Activated CD4-positive, CD25-positive, alpha-beta regulatory T cell treated with anti-CD3 and anti-CD28 coated beads, Interleukin-2, amount 50 U/mL, for 72 hours (primary cell): ENCODE measurements at places on chromosomes 2 and 18.

GRCh38 chr2:30225131-30225762 is 6.1 kb upstream of the LBH start:
- no peak for DNase-seq

GRCh38 chr2:8312221-8312620 is 369.6 kb upstream of the ID2 start:
- no peak for DNase-seq

DNA sequence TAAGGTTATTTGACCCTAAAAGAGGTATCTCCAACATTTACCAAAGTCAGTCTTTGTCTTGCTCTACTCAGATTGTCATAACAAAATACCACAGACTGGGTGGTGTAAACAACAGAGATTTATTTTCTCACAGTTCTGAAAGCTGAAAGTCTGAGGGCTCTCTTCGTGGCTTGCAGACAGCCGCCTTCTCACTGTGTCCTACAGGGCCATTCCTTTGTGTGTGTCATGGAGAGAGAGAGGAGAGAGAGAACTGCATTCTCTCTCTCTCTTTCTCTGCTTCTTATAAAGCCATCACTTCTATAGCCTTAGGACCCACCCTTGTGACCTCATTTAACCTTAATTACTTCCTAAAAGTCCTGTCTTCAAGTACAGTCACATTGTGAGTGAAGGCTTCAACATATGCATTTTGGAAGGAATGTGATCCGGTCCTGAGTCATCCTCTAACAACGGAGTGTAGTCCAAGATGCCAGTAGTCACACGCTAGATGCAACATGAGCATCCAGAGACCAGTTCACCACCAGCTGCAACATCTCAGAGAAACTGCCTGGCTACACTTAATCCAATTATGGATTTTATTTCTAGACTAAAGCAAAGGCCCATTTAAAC is 130.2 kb downstream of the CD226 start:
- no peak for DNase-seq

DNA sequence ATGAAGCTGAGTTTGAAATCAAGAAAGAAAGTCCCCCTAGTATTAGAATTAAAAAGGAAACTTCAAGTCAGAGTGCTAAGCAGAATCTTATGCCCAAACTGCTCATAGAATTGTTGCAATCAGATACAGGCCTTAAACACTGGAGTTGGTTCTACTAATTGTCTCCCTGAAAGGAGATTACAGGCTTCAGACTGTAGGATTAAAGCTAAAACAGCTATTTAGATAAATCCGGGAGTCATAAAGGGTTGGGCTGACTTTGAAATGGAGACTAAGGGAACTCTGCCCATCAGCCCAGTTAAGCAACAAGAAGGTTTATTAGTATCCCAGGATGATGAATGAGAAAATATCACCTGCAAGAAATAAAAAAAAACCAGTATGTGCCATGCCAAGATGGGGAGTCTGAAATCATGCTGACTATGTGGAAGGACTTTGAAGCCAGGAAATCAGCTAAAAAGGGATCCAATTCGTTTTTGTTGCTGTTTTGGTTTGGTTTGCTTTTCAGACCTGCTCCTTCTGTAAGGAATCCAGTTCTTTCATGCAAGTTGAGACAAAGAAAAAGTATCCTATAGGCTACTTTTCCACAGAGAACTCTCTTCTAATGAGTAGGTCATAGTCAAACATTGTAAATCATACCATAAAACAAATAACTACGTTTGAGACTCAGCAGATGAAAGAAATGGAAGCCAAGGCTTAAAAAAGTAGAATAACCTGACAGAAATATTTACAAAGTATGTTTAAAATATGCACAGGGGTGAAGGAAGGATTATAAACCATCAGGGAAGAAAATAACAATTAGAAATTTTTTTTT is 37.6 kb upstream of the MSTN start:
- no peak for DNase-seq

- DNase-seq = no peak
These were observed 32.1 kb upstream of the INSIG2 start for GRCh38 chr2:118056165-118056534.

DNA sequence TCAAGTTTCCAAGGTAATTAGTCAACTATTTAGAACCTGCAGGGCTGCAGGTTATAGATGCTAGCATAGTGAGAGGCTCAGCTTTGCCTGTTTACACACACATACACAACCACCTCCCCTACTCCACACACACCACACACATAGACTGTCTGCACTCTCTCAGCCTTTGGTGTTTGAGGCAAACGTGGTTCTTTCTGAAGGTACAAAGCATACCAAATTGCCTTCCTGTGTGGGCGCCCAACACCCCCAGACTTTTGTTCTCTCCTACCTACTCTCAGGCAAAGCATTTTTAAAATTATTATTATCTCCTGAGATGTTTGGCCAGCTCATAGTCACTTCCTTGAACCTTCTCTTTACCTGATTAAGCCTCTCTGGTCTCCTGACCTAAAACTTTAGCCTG is 44.9 kb downstream of the MYO3B start:
- DNase-seq = no peak

- DNase-seq = no peak
These were observed 878.3 kb upstream of the ID2 start for GRCh38 chr2:7803515-7803914.

- no peak for DNase-seq
These were observed 2.9 kb downstream of the DUSP11 start for GRCh38 chr2:73776869-73777519.

GRCh38 chr2:88187038-88187676 is 17.0 kb downstream of the THNSL2 start:
- no peak for DNase-seq

DNA sequence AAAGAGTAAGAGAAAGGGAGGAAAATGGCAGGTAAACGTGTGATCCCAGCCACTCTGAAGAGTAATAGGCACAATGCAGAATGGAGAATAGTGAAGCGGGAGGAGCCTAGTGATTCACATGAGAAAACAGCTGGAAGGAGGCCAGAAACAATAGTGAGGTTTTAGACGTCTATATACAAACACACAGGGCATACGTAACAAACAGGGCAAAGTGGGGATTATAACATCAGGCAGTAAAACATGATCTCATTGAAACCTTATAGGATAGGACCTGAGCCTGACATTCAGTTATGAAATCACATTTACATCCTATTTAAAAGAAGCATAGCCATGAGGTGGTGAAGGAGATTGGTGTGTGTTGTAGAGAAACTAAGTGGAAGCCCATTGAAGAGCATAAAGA is 33.0 kb upstream of the GATA6 start:
- DNase-seq = no peak

DNA sequence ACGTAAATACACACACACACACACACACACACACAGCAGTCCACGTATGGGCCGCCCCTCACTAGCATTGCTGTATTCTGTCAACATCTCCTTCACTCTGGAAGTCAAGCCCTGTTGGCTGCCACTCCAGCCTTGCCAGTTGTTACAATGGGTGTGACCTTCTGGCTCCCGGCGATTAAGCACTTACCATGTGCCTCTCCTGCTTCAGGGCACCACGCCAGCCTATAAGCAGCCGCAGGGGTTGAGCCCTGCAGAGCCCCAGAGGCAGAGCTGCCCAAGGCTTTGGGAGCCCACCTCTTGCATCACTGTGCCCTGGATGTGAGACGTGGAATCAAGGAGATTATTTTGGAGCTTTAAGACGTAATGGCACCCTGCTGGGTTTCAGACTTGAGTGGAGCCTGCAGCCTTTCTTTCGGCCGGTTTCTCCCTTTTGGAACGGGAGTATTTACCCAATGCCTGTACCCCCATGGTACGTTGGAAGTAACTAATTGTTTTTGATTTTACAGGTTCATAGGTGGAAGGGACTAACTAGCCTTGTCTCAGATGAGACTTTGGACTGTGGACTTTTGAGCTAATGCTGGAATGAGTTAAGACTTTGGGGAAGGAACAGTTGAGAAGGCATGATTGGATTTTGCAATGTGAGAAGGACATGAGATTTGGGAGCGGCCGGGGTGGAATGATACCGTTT is 54.5 kb upstream of the ROCK2 start:
- no peak for DNase-seq

GRCh38 chr2:59066787-59067399 is 825.8 kb upstream of the FANCL start:
- no peak for DNase-seq

- DNase-seq = no peak
These were observed 9.9 kb downstream of the UBE2E3 start for GRCh38 chr2:180990337-180990736.

DNA sequence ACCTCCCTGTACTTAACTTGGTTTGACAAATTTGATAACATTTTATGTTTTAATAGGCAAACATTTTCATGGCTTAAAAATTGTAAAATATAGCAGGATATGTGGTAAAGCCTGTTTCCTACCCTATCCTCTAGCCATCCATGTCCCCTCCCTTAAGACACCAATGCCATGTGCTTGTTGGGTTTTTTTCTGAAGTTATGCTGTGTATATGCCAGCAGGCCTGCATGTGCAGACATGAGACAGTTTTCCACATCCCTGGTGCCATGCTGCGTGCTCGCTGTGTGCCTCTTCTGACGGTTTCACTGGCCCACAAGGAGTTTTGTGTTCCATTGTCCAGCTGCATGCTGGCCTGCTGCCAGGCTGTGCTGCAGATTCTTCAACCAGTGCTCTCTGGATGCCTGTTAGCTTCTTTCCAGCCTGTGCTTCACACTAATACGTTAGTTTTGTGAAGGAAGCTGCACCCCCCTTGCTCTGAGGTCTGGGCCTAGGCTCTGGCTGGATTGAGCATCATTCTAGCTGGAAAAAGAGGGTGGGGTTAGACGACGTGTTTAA is 16.9 kb downstream of the INPP4A start:
- DNase-seq = no peak

DNA sequence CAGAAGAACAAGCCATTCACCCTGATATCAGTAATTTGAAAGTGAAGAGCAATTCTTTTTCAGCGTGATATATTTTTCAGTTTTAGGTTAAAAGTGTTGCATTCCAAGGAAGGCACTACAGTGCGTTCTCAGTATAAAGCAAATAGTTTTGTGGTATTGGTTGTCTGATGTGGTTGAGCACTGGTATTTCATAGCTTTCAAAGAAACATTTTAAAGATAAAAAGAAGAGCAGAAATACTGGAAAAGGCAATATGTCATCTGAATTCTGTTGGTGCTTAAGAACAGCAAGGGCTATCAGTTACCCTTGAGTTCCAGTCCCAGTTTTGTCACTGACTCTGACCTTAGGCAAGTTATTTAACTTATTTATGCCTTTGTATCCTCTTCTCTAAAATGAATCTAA is 191.6 kb downstream of the BABAM2 start:
- no peak for DNase-seq

DNA sequence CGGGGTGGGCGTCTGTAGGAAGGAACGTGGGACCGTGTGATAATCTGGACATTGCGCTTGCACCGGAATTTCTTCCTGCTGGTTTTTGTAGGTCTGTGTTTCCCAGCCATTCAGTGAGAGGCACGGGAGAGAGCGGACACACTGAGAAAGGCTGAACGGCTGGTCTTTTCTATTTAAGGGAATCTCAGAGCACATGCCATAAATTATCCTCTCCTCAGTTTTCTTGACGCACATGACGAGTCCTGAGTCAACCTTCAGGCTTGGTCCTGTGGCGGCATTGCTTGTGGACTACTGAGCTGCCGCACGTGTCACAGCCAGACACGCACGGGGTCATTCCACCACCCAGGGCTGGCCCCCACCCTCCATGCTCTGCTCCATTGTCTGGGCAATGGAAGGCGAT is 519.3 kb upstream of the ID2 start:
- no peak for DNase-seq

GRCh38 chr2:174796319-174796771 is 32.1 kb upstream of the CHRNA1 start:
- DNase-seq = no peak

GRCh38 chr2:241844066-241844728 is 14.5 kb downstream of the PDCD1 start:
- peak; percentile 83 for DNase-seq

GRCh38 chr2:219252084-219252483 is 959 bp upstream of the TUBA4B start:
- DNase-seq = no peak

DNA sequence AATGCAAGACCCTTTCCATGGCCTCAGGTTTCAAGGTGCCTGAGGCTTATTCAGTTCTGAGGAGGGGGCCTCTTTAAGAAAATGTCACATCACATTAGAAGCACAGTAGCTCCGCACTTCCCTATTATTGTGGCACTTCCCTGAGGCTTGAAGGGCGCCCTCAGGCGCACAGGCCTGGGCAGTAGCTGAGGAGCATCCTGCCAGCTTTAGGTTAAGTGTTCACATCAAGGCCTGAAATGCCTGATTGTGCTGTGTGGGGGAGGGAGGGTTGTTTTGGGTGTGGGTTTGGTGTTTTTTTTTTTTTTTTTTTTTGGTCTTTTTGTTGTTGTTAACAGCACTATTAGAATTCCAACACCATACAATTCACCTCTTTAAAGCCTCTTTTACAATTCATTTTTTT is 107.9 kb downstream of the CABLES1 start:
- no peak for DNase-seq

- DNase-seq = no peak
These were observed 16.6 kb downstream of the ITGB1BP1 start for GRCh38 chr2:9406529-9407362.

DNA sequence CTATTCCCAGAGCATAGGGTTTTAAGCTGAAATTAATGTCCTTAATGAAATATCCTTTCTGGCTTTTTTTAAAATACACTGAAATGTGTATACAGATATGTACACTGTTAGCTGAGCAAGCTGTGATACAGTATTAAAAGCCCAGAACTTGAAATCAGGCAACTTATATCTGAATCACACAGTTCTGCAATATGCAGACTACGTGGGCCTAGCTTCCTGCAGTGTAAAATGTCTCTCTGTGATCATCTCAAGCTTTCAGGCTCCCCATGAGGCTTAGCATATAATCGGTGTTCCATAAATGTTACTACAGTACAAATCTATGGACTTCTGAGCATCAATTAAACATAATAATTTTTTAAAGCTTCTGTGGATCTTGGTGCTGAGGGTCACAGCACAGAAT is 8.2 kb downstream of the FBXO15 start:
- DNase-seq = no peak

DNA sequence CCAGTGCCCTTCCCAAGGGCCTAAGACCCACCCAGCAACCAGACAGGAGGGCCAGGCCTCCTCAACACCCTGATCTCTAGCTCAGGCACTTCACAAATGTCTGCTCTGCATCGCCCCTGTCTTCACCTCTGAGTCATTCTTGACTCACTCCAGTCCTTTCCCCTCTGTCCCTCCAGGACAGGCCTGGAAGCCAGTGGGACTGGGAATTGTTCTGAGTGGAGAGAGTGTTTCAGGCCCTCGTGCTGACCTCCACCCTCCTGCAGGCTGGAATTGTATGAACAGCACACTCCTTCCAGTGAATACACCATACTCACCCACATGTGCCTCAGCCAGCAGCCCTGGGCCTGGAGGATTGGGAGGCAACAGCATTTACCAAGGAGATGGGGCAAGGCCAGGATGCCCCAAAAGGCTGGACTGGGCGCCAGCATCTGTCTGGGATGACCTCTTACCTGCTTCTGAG is 304.2 kb downstream of the CYP26B1 start:
- no peak for DNase-seq

DNA sequence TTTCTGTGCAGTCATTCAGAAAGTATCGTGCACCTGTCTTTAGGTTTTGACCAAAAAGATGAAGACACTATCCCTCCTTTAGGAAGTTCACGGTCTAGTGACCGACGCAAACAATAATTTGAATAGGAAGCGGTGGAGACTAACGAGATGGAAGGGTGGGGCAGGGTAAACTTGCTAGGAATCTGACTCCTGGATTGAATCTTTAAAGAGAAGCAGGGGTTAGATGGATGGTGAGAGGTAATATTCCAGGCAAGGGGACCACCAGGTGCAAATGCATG is 651 bp upstream of the TXNL1 start:
- no peak for DNase-seq

GRCh38 chr2:76083248-76083647 is 372.5 kb upstream of the GCFC2 start:
- DNase-seq = no peak
